Fibroblast of skin of left biceps (primary cell): ENCODE measurements at places on chromosomes 12 and 14.

DNA sequence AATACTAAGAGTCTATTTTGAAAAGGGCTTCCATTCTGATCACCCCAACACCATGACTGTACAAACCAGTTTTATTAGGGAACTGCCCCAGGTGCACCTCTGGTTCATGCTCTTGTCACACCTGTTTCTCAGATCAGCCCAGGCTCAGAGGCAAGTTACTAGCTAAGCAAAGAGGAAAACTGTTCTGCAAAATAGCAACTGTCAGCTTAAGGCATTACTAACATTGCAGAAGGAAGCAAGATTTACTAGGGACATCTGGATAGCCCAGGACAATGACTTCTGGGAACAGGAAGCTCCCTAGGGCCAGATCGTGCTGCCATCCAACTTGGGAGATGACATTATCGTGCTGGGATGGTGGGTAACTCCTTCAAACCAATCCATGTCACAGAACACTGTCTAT is 30.1 kb downstream of the ANAPC7 start:
- no peak for DNase-seq

GRCh38 chr14:86892152-86892956 is 1100.6 kb downstream of the GALC start:
- DNase-seq: no peak

DNA sequence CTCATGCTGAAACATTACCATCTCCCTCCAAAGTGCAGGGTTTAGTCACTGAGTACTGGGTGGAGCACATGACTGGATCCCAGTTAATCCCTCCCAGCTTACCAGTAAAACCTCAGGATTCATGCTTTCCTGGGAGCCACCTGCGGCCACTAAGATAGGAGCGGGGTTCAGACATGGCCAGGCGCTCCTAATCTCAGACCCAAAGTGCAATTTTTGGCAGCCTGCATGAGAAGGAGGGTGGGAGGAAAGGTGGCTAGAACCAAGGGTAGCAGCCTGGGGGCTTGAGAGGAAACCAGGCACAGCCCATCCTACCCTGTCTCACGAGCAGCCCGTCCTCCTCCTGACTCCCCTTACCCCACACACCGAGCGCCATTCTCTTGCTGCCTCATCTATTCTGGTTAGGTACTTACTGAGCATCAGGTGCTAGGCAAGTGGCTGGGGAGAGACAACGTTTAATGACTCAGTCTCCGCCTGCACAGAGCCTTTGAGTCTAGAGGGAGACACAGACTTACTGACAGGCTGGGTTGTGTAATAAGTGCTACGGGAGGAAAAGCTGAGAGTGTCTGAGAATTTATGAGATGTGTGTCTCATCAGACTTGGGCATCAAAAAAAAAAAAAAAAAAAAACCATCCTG is 9.9 kb downstream of the GPRC5A start:
- DNase-seq: peak; percentile 80

DNA sequence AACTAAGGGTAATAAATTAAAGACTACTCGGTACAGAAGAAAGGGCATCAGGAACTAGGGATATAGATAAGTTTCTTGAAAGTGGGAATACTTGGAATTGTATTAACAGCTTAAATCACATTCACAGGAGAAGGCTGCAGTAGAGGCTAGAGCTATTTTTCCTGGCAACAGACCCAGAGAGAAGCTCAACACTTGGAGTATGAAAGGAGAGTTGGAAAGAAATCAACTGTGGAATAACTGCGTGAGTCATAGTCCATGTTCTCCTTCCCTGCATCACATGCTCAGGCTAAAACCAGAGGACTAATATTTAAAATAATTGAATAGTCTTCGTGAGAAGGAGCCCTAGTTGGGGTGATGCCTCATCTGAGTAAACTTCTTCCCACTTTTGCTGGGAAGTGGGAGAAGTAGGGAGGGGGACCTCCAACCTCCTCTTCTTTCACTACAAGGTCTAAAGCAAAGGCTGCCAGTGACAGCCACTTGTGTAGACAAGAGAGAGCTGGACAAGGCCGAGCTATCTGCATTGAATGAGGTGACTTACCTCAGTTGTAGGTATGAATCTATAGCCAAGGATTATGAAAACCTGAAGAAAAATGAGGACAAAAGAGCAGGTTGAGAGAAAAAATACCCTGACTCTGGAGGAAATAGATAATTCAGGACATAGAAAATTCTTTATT is 32.7 kb downstream of the DYRK2 start:
- peak; percentile 96 for DNase-seq

GRCh38 chr12:15163030-15163976 is 57.9 kb downstream of the RERG start:
- no peak for DNase-seq

DNA sequence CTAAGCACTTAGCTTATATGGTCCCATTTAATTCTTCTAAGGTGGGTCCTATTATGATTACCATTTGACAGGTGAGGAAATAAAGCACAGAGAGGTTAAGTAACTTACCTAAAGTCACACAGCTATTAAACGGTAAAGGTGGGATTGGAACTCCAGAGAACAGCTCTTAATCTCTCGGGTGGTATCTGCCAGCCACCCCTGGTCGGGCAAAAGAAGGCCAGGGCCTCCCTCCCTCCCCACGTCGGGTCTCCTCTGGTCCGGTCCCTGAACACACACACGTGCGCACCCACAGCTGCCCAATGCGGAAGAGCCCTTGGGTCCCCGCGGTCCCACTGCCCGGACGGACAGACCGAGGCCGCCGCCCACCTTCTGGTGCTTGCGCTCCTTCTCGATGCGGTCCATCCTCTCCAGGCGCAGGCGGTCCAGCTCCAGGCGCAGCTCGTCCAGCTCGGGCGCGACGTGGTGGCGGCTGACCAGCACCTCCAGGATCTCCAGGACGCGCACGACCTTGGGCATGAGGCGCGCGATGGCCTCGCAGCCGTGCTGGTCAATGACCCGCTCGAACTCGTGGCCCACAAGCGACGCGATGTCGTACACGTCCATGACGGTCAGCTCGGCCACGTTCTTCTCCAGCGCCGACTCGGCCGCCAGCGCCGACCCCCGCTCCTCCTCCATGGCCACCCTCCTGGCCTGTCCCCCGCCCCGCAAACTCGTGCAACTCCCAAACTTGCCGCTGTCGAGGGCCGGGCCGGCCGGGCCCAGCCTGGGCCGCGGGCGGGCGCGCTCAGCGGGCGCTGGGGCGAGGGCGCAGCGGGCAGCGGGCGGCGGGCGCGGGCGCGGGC is 490 bp downstream of the RILPL1 start:
- no peak for DNase-seq

DNA sequence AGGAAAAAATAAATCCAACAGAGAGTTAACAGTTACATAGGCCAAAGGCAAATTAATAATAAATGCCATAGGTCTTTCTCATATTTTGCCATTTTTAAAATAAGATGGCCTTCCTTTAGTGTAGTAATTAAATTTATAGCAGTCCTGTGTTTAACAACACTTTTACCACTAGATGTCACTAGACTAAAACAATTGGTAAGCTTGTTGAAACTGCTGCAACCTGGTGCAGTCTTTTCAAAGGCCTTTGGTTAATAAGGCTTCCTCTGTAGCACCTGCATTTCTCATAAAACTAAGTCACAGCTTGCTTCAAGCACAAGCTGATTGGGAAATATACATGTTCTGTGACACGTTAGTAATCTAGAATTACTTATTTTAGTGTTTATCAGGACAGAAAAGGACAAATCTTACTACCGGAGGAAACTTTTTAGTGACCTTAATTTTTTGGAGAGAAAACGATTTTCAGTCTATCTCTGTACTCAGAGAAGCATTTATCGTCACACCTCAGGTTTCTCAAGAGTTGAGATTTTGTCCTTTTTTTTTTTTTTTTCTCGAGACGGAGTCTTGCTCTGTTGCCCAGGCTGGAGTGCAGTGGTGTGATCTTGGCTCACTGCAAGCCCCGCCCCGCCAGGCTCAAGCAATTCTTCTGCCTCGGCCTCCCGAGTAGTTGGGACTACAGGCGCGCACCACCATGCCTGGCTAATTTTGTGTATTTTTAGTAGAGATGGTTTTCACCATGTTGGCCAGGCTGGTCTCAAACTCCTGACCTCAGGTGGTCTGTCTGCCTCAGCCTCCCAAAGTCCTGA is 20.0 kb downstream of the BORCS5 start:
- DNase-seq: peak; percentile 47

GRCh38 chr14:28300356-28300755 is 466.2 kb upstream of the FOXG1 start:
- no peak for DNase-seq

GRCh38 chr12:105855361-105856047 is 283.2 kb downstream of the NUAK1 start:
- DNase-seq: no peak

GRCh38 chr14:21184254-21184653 is 28.4 kb upstream of the OR5AU1 start:
- no peak for DNase-seq

GRCh38 chr12:94609917-94610443 is 40.4 kb downstream of the TMCC3 start:
- DNase-seq: no peak

- no peak for DNase-seq
Observed at GRCh38 chr12:46205294-46205693, 63.5 kb downstream of the SLC38A1 start.

DNA sequence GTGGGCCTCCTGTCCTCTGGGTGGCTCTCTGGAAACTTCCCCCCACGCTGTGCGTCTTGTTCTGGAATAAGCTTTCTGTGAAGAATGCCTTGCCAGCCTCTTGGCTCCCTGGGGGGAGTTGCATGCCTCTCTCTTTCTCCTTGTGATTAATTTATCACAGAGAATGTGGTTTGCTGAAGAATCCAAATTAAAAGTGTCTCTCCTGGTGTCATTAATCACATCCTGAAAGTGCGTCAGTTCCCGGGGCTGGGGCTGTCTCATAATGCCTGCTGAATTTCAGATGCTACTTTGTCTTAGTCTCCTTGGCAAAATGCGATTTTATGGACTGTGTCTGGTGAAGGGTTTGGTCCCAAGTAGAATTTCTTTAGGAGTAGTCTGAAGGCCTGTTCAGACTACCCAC is 787.7 kb upstream of the TMEM132C start:
- DNase-seq: peak; percentile 23

- no peak for DNase-seq
Observed at GRCh38 chr14:93430315-93431035, at the start of gene UNC79. Gene UNC79, plus strand, starts transcription at chr14:93430939. Its CDS starts 91 bp downstream, at chr14:93431030.

- no peak for DNase-seq
Observed at GRCh38 chr12:116135209-116135930, 142.1 kb downstream of the MED13L start.

DNA sequence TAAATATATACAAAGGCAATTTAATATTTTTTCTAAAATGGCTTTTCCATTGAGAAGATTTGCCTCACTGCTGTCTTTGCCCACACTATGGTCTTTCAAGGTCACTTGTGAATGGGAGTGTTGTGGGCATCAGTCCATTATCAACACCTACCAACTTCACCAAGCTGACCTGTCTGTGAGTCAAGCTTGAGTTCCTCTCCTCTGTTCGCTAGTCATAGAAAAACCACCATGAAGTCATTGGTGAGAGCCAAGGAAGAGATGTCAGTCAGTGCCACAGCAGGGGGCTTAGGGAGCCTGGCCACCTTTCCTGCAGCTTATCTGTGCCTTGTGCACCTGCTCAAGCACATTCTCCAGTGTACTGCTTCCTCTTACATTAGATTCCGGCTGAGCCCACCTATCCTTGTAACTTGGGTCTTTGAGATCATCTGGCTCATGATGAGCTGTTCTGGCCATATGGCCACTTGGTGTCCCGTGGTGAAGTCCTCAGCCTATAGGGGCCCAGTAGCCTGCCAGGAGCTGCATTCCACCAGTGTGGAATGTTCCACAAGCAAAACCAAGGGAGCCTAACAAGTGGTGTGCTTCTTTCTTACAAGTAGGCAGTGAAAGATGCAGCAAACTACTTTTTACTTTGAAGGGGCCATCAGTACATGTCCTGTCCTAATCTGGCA is 80.8 kb upstream of the C12orf71 start:
- no peak for DNase-seq

DNA sequence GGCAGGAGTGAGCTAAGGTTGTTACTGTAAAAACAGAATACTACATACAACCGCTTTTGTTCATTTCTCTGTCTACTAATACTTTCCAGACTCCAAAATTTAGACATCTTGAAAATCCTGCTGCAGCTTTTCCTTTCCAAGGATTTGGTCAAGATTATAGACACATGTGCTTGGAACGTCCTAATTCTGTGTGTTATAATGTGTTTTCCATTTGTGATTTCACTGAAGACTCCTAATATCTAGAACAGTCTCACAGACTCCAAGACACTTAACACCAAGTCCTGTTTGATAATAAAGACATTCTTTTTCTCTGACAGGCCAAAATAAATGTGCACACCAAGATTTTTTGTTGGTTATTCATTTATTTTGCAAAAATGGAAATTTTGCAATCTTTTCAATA is 41.8 kb upstream of the TMTC2 start:
- DNase-seq: no peak

DNA sequence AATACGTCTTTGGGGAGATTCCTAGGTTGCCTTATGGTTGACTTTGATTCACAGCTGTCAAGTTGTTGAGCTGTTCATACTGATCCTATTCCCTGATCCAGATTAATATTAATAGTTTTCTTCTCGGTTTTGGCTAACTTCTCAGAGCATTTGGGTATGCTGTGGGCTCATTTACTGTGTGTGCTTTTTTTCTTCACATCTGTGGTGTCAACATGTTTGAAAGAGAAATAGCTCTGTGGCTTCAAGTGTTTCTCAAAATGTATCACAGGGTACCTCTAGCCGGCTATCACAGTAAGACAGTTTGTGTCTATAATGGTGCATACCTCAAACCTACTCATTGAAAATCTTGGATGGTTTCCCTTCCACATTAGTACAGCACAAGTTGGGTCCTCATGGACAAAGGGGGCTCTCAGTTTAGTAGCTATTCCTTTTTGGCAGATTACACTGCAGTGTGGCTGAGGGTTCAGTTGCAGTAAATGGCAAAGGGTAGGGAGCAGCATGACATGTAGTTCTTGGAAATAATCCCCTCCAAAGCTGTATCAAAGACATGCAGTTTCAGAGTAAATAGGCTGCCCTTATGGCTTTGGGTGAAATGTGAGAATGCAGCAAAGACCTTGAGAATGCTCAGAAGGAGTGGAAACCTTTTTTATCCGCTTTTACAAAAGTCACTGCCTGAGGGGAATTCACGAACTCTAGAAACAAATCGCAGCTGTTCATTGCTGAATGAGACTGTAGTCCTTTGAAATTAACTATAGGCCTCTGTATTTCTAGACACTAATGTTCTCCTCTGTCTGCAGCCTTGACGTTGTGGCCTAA is 102.4 kb upstream of the ATF1 start:
- DNase-seq: no peak
